ENCODE measurements at places on chromosomes 2 and 18.

DNA sequence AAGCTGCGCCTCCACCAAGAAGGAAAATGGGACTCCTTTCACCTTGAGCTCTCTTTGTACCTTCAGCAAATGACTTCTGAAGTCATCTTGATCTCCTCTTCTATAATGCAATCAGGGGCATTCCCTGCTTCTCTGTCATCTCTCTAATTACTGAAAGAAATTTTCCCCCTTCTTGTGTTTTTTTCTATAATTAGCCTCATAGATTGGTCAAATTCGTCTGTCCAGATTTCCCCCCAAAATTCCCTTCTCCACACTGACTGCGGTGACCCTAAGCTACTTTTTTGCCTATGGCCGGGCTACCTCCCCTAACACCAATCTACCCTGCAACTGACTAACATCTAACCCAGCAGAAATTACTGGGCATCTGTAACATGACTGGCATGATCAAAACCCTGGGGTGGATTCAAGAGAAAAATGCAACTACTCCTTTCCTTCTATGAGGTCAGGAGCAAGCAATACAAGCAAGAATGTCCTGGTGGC is 168.6 kb downstream of the BCL2 start:
- H3K4me3 ChIP-seq: no peak overlapping the region
- H3K36me3 ChIP-seq: no peaks in the 10 kb centered on the region
- DNase-seq: no peak
- no peaks in the 10 kb centered on the region for H3K27me3 ChIP-seq
- no peak overlapping the region for H3K27ac ChIP-seq
- H3K4me1 ChIP-seq: peaks cover 14% of the 10 kb centered on the region

- DNase-seq: no peak
- no peak overlapping the region for H3K4me3 ChIP-seq
- no peak overlapping the region for H3K27ac ChIP-seq
- no peaks in the 10 kb centered on the region for H3K36me3 ChIP-seq
These were observed 269.2 kb upstream of the HDAC4 start for GRCh38 chr2:239669899-239670460.

DNA sequence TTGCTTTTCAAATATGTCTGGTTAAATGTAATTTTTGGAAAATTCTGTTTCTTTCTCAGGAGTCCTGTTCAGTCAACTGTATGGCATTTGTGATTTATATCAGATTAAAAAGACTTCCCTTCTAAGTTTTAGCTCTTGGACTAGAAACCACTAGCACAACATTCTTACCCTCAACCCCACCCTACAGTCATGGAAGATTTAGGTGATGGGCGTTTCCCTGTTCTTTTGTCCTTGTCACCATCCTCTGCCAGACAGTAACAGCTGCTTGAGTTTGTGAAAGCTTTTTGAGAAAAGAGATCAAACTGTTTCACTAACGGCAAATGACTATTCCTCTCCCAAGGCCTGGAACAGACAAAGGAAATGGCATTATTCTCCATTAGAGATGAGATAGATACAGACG is 31.8 kb downstream of the SERPINB5 start:
- no peaks in the 10 kb centered on the region for H3K27me3 ChIP-seq
- H3K27ac ChIP-seq: no peak overlapping the region
- H3K4me3 ChIP-seq: no peak overlapping the region
- H3K36me3 ChIP-seq: no peaks in the 10 kb centered on the region
- no peaks in the 10 kb centered on the region for H3K4me1 ChIP-seq

GRCh38 chr2:216113572-216113971 is 4.4 kb downstream of the XRCC5 start:
- DNase-seq: no peak
- no peak overlapping the region for H3K27ac ChIP-seq
- peaks cover 20% of the 10 kb centered on the region for H3K36me3 ChIP-seq
- H3K4me3 ChIP-seq: no peak overlapping the region
- no peaks in the 10 kb centered on the region for H3K27me3 ChIP-seq
- peaks cover 41% of the 10 kb centered on the region for H3K4me1 ChIP-seq

DNA sequence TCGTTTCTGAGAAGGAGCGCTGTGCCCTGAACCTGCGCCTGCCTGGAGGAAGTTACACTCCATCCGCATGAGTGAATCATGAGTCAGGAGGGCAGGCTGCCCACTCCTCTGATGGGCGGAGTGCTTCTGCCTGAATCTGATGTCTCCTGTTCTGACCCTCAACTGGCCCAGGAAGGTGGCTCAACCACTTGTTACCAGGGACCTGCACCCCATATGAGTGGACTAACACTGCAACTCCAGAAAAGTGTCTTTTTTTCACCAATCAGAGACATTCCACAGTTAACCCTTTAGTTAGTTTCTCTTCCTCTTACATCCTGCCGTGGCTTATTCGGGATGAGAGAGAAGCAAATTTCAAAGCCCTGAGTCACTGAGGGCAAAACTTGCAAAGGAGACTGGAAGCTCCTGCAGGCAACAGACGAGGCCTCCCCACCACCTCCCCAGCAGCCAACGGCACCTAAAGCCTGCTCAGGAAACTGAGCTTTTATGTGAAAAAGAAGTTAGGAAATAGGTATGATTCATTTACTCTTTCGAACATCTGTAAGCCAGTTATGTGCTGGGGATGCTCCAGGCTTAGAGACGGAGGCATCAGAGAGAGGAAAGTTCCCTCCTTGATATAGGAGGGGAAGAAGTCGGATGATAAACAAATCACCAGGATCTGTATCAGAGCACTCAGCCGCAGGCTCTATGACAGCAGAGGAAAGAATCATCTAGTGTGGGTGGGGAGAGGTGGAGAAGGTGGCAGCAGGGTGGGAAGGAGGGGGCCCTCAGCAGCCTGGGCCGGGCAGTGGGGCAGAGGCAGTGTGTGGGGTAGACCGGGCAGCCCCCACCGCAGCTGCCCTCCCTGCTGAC is 30.9 kb downstream of the MBP start:
- H3K27ac ChIP-seq: peak overlapping the region; percentile 87
- peaks cover 28% of the 10 kb centered on the region for H3K4me1 ChIP-seq
- DNase-seq: peak; percentile 70
- no peaks in the 10 kb centered on the region for H3K36me3 ChIP-seq
